ENCODE measurements at places on chromosomes 16 and 17.

GRCh38 chr17:67435122-67435521 is 58.0 kb downstream of the PITPNC1 start:
- DNase-seq, result peak; percentile 40

- DNase-seq, result no peak
Measured at GRCh38 chr17:45763182-45763581, 20.9 kb upstream of the CRHR1 start.

- DNase-seq, result no peak
Measured at GRCh38 chr17:72008236-72008876, 112.5 kb upstream of the SOX9 start.

DNA sequence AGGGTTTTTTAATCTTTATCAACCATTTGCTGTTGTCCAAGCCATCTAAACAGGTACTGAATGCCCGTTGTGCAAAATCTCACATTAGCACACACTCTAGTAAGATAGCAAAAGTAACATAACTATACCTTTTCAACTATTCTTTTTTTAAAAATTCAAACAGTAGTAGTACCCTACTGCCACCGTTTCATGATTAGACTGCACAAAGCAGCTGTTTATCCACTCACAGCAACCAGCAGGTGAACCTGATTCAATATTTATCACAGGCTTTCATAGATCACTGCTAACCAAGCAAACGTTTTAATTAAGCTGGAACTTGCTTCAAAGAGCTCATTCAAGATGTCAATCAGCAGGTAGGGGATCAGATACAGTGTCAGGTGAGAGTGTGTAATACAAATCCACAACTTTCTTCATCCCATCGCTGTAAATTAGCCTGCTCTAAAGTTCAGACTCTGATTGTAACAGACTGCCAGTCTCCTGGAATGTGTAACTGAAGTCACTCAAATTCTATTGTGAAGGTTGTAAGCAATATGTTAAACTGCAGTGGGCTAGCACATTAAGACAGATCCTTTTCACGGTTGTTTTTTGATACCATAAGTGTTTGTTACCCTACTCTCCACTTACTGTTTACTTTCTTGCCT is 47.3 kb downstream of the BRIP1 start:
- no peak for DNase-seq

GRCh38 chr16:75262104-75262799 is 10.8 kb upstream of the BCAR1 start:
- DNase-seq, result peak; percentile 77

- DNase-seq, result no peak
Measured at GRCh38 chr16:57801809-57802340, 416 bp downstream of the KIFC3 start.

- DNase-seq, result no peak
Measured at GRCh38 chr17:61528171-61528570, 62.8 kb downstream of the NACA2 start.

DNA sequence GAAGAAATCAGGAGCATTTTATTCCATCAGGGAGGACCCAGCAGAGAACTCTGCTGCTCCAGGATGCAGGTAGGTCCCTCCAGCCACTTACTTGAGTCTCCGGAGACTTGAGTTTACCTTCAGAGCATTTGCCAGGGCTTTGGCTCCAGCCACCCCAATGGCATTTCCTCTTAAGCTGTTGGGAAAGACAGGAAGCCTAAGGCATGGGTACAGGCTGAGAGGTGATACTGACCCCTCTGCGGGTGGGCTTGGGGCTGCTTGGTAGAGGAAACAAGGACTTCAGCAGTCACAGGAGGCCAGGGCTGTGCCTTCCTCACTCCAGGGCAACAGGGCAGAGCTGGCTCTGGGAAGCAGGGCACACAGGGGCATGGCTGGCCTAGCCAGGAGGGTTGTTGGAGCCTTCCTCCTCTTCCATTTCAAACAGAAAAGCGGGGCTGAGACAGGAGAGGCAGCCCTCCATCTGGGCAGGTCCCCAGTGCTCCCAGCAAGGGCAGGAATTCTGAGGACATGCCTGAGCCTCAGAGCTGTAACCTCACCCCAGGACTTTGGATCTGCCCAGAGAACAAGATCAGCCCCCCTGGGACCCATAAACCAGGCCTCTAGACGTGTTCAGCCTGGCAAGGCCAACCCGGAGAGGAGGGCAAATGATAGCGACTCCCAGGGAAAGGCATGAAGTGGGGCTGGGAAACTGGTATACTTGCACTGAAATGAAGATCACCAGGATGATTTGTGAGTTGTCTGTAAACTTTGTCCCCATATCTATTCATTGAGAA is 34.4 kb downstream of the NLRC3 start:
- no peak for DNase-seq

DNA sequence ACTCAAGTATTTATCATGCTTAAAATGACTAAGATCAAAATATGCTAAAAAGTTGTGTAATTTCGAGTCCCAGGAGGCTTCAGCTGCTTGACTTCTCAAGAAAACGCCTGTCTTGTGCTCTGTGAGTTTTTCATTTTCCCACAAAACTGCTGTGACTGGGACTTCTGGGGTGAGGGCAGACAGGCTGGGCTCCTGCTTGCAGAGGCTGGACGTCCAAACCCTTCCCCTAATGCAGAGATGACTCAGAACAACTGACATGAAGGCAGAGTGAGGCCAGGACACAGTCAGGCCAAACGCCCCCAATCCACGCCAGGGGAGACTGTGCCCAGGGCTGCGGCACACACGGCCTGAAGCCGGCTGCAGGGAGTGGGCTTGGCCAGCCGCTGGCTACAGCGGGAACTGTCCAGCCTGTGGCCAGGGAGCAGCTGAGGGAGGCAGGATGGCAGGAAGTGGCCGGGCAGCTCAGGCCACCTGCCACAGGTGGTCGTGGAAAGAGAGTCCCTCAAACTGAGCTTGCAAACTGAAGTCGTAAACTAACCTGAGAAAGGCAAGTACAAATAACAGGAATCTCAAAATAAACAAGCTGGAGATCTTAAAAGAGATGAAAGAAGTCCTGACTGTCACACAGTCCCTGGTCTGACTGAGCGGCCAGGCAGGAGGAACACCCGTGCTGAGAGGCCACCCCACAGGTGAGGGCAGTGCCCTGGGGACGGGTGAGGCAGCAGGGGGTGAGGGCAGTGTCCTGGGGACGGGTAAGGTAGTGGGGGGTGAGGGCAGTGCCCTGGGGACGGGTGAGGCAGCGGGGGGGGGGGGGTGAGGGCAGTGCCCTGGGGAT is 21.3 kb upstream of the HEXD start:
- no peak for DNase-seq

- no peak for DNase-seq
Measured at GRCh38 chr16:67499106-67499505, 15.8 kb upstream of the AGRP start.

- no peak for DNase-seq
Measured at GRCh38 chr16:89446136-89446974, 44.0 kb downstream of the ANKRD11 start.

- no peak for DNase-seq
Measured at GRCh38 chr17:70713694-70714093, 544.4 kb downstream of the KCNJ2 start.

DNA sequence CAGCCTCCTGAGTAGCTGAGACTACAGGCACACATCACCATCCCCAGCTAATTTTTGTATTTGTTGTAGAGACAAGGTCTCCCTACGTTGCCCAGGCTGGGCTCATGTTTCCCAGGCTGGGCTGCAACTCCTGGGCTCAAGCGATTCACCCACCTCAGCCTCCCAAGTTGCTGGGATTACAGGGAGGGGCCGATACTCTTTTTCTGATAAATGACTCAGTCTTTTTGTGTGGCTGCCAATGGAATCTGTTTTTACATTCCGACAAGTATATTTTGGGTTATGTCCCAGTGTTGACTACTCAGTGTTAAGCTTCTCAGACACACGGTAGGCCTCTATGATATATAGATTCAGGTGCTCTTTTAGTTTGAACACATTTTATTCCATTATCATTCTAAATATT is 58.1 kb downstream of the SLFN11 start:
- no peak for DNase-seq

DNA sequence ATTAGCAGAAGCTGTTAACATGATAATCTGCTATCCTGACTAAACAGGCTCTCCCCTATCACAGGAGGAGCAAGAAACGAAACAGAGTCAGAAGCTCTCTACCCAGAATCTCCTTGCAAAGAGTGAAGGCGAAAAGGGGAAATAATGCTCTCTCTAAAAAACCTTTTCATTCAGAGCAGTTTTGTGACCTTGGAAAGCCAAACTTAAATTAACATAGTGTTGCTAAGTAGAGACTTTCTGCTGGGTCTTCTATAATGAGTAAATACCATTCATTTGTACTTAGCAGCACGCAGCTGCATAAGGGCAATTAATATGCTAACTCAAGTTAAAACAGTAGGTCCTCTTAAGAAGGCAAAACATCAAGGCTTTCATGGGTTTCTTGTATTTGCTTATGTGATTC is 101.7 kb upstream of the GPR139 start:
- no peak for DNase-seq

GRCh38 chr16:57137566-57138273 is 45.3 kb downstream of the CPNE2 start:
- no peak for DNase-seq

GRCh38 chr17:32697728-32698625 is 178.9 kb downstream of the MYO1D start:
- no peak for DNase-seq

DNA sequence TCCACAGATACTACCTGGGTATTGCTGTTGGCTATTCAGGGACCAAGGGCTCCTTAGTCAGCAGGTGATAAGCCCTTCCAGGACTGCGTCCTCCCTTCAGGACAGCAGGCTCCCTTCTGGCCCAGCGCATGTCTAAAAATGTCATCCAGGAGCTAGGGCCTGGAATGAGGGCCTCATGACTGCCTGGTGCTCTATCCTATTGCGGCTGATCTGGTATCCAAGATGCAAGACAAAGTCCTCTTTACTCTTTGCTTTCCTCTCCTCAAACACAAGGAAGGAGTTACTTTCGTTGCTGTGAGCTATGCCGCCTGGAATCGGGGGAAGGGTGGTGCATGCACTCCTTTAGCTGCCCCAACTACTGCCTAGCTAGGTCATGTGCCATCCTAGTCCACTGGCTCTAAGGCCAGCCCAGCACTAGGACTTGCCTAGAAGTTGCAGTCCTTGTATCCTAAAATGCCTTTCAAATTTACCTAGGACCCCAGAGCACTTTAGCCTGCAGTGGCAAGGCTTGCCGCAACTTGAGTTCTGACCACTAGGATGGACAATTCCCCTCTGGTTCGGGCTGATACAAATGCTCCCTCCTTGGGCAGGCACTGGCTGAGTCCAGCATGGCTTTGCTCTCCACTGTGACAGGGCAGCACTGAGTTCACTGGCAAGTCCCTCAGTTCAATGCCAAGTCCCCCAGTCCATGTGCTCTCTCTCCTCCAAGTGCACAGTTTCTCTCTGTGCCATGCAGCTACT is 10.1 kb upstream of the TMEM219 start:
- DNase-seq, result no peak

DNA sequence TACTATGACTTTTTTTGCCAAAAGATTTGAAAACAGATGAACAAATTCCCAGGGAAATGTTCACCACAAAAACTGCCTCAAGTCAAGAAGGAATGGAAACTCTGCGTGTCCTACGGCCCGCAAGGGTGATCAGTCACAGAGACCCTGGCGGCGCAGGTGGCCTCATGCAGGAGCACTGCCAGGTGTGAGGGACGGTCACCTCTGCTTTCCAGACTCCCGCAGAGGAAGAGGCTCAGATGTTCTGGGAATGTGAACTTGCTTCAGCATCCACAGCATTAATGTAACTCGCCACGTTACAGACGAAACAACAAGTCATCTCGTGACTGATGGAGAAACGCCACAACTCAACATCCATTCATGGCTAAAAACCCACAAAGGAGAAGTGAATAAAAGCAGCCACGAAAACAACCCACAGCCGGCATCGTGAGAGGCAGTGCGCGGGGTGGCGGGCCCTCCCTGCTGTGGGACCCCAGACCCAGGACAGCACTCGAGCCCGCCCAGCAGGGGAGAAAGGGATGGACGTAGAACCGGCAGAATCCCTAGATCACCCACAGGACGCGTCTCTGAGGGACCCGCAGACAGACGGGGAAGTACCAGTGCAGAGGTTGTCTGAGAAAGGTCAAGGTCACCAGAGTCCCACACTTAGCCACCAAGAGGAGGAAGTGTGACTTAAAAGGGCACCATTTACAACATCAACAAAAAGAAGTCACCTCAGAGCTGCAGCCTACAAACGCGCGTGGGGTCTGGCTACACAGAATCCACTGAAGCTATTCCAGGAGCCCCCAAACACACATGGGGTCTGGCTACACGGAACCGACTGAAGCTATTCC is 76.9 kb upstream of the GNG13 start:
- no peak for DNase-seq

GRCh38 chr16:78057803-78058564 is 35.6 kb downstream of the CLEC3A start:
- no peak for DNase-seq

GRCh38 chr17:33292981-33293867 is at the start of gene ASIC2:
Gene ASIC2 (minus strand): TSS chr17:33293295.
- peak; percentile 18 for DNase-seq

DNA sequence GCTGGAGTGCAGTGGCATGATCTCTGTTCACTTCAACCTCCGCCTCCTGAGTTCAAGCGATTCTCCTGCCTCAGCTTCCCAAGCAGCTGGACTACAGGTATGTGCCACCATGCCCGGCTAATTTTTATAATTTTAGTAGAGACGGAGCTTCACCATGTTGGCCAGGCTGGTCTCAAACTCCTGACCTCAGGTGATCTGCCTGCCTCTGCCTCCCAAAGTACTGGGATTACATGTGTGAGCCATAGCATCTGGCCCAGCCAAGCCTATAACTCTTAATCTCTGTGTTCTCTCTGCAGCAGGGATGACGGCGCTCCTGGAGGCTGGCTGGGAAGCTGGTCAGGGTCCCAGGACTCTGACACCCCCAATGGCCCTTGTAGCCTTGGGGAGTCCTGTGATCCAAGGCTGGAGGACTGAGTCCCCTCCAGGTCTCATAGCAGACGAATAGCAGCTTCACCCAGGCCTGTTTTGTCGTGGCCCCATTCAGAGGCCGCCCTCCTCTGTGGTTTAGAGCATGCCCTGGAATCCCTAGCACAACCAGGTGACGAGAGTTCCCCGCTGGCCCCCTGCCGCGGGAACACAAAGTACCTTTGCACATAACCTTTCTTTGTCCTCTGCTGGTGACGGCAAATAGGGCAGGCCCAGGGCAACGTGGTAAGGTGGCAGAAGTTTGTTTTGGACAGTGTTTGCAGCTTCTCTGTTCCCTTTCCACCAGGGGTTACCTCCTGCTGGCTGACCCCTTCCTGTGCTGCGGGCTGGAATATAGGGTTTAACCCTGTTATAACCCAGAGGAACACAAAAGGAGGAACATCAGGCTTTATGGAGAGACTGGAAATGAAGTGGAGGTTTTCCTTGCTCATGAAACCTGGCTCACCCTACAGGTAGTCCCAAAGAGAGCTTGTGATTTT is 43.0 kb upstream of the TOB1 start:
- no peak for DNase-seq

- DNase-seq, result no peak
Measured at GRCh38 chr17:7056386-7056785, 12.5 kb upstream of the SLC16A11 start.

DNA sequence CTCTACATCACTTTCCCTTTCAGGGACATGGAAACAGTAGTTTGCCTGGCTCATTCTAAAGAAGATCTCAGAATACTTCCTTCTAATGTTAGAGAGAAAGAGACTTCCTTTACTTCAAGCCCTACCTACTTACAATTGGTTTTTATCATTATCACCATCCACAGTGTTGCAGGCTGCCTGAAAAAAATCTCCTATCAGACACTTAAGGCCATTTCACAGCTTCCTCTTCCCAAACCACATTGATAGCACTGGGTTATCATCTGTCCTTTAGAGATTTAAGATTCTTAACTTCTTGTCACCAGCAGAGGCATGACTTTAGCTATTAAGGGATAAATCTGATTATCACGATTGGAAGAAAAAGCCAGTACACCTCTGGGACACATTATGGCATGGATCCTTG is 178.5 kb upstream of the TBX2 start:
- no peak for DNase-seq

GRCh38 chr16:3060339-3061127 is 4.9 kb upstream of the IL32 start:
- no peak for DNase-seq
